Ammon's horn (tissue), 1 donor: ENCODE measurements at places on chromosomes 2 and 18.
A peak's percentile ranks its signal among the peaks of the same experiment; 100 is the strongest.

- DNase-seq: no peak
Observed at GRCh38 chr2:46091961-46092667, 205.1 kb upstream of the EPAS1 start.

- DNase-seq: no peak
Observed at GRCh38 chr2:7609556-7609955, 692.3 kb downstream of the RNF144A start.

- DNase-seq: peak; percentile 13
Observed at GRCh38 chr2:222319586-222320435, 21.0 kb upstream of the PAX3 start.

- no peak for DNase-seq
Observed at GRCh38 chr2:204251158-204251997, 293.9 kb upstream of the PARD3B start.

- no peak for DNase-seq
Observed at GRCh38 chr2:20175931-20176330, 49.0 kb downstream of the SDC1 start.

GRCh38 chr2:148604927-148605326 is 39.6 kb upstream of the EPC2 start:
- DNase-seq: no peak

DNA sequence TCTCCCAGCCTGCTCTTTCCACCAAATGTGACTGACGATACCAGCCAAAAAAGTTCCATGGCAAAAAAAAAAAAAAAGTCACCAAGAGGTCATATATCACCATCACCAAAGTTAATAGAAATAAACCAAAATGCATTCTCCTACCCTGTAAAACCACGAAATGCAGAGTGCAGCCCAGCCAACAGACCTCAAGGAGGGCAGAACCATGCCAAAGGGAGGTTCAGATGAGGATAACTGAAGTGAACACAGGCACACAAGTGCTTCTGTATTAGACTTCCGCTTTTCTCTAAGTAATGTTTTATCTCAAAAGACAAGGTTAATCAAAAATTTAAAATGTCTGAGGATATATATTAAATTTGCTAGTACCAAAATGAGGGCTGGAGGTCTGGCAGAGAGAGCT is 5.5 kb downstream of the SERPINE2 start:
- no peak for DNase-seq

DNA sequence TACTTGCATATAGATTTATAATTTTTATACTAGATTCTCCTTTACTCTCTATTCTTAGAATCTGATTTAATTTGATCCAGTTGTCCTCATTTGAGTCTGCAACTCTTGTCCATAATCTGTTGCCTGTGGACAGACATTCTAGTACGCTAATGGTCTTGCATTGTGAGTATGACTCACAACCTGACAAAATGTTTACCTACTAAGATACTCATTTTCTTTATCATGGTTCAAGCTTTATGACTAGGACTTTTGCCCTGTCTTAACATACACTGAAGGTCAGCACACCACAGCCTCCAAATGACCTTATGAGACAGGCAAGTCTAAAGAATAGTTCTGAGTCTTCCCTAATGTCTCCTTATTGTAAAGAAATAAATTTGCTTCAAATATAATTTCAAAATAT is 142.3 kb upstream of the CDH7 start:
- no peak for DNase-seq

DNA sequence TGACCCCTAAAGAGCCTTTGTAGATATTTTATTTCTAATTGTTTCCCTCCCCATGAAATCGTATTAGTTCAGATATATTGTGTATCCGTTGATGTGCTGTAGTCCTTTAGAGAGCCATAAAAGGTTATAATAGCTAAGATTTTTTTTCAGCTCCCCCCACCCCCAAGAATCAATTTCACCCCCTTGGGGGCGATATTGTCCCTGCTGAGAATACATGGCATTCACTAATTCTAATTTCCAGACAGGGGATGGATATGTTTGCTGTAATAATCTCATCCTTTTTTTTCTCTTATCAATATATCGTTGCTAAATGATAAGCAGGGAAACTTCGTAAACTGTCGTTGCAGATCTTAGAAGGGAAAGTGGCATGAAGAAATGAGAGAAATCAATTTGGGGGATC is 530.7 kb downstream of the TMEM182 start:
- DNase-seq: no peak

DNA sequence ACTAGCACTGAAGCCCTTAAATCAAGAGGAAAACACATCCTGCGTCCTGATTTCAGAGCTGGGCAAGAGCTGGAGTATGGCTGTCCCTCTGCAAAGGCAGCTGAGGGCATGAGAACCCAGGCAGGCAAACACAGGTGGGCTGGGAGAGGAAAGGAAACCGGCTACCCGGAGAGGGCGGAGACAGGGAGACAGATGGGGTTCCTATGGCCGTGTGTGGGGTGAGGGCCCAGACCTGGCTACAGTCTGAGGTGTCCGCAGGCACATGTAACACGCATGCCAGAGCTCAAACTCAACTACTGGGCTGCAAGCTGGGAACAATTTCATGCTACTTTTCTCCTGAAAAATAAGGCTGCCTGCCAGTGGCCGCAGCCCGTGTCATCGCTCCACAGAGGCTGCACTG is 2.7 kb downstream of the COPS9 start:
- DNase-seq: no peak

- DNase-seq: no peak
Observed at GRCh38 chr2:17765398-17765797, 11.5 kb downstream of the GEN1 start.

DNA sequence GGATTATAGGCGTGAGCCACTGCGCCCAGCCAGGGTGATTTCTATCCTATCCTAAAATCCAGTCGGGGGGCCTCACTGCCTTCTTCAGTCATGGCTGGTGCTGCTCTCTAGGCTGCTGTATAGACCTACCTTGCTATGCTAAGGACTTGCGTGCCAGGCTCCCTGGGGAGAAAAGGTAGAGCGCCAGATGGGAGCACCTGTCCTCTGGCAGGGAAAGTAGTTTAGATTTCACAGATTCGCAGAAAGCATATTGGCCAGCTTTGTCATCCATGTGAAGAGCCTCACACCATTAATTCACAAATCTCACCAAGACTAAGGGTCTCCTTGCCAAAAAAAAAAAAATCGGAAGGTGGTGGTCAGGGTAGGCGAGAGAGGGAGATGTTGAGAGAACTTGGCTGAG is 217.6 kb downstream of the ATAD2B start:
- DNase-seq: no peak

DNA sequence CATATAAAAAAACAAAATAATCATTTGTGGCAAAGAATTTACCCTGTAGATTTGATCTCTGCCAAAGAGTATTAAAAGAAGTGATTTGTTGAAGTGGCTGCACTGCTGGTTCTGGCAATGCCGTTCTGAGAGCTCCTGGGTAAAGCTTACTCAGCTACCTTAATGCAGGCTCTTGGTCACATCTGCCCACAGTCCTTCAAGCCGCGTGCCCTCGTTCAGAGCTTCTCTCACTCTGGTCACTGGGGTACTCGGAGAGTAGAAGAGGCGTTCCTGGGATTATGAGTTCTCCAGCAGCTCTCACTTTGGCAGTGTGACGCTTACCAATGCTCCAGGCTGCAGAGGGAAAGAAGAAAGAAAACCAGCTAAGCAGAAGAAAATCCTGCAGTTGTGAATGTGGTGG is 57.9 kb downstream of the ACVR1 start:
- no peak for DNase-seq

DNA sequence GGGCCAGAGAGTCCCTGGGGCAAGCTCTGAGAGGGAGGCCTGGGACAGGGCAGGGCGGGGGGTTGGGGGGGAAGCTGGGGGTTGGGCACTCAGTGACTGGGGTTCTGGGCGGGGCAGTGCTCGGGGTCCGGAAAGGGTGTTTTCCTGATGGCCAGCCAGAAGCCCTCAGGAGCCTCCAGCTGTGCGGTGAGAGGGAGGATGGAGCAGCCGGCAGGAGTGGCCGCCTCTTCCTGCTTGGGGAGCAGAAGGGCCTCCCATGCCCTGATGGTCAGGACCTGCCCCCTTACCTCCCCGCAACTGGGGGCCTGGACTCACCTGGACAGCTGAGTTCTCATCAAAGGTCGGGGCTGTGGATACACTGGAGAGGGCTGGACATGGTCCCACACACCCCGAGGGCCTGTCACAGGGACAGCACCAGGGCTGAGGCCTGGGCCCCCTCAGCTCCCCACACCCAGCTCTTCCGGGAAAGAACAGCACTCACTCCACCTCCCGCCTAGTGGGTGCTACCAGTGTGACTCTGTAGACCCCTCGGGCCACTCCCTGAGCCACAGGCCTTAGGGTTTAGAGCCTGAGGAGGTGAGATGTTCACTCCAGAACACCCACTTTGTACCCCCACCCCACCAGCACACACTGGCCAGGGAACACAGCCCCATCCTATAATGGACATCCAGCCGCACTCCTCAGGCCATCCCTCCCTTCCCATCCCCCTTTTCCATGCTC is 6.7 kb downstream of the SFTPB start:
- no peak for DNase-seq

GRCh38 chr2:9752441-9753275 is 90.6 kb upstream of the TAF1B start:
- no peak for DNase-seq

GRCh38 chr2:34159901-34160300 is 560.8 kb upstream of the FAM98A start:
- no peak for DNase-seq

GRCh38 chr2:176088048-176088936 is 4.2 kb upstream of the HOXD13 start:
- peak; percentile 55 for DNase-seq

DNA sequence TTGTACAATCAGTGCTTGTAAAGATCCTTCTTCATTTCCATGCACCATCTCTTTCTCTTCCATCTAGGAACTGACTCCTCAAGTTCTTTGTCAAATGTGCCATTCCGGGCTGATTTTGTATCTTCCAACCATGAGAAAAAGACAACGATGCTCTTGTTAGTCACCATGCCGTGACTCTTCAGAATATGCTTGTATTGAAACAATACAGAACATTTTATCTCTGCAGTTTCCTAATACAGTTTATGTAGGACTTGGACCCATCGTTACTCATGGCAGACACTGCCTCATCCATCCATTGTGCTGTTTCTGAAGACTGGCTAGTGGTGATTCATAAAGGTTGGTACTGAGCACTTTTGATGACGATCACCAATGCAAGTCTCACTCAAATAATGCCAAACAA is 283.2 kb downstream of the KCNS3 start:
- no peak for DNase-seq

DNA sequence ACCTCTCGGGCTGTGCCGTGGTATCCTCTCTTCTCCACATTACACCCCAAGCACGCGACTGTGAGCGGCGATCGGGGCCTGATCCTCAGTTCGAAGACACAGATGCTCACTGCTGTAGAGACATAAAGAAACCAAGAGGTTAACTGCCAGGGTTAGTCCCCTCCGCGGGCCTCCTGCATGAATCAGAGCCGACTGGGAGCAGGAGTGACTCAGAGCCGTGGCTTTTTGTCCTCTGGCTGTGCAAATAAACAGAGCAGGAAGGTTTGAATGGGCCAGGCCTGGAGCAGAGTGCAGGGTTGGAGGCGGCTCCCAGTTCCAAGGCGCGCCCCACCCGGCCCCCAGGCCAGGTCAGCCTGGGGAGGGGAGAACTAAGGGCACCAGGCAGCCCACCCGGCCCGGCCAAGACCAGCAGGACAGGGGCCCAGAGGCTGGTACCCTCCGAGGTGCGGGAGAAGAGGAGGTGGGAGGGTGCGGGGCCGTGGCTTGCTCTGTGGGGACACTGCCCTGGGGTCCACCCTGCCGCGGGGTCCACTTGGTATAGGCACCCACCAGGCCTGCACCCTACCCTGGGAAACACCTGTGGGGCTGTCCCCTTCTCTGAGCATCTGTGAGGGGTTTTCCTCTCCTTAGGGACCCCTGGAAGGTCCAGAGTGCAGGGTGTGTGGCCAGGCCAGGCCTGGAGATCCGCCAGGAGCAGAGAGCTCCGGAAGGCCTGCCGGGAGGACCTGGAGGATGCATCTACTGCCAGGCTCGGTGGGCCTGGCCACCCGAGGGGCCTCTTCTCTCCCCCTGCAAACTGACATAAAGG is 16.5 kb downstream of the TWIST2 start:
- DNase-seq: no peak

DNA sequence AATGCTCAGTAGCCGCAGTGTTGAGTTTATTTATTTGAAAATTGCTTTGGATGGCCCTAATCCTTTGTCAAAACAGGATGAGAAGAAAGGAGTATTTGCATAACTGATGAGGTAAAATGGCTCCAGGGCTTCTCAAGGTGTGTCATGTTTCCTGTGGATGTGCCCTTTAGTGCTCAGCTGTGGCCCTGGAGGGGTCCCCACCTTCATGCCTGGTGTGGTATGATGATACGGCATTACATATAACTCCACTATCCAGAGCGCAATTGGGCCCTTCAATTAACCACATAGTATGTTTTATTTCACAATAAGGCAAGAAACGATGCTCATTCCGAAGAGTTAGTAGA is 39.8 kb upstream of the TMEM178A start:
- DNase-seq: no peak
